ENCODE measurements at places on chromosomes 12 and 14.

DNA sequence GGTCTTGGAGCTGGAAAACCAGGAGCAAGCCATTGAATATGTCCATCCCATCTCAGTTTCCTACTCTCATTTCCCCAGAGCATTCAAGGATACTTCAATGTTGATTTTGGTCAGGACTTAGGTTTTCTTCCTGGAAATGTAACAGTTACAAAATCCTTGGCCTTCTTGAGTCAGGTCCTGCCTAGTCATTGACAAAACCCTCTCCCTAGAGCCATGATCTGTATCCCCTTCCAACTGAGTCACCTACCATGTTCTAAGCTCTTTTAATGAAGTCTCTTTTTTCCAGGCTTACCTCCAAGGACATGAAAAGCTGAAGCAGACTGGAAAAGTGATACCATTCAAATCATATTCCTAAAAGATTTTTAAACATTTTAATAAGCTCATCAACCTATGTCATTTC lies 549.2 kb downstream of the GALC start:
- DNase-seq = no peak

DNA sequence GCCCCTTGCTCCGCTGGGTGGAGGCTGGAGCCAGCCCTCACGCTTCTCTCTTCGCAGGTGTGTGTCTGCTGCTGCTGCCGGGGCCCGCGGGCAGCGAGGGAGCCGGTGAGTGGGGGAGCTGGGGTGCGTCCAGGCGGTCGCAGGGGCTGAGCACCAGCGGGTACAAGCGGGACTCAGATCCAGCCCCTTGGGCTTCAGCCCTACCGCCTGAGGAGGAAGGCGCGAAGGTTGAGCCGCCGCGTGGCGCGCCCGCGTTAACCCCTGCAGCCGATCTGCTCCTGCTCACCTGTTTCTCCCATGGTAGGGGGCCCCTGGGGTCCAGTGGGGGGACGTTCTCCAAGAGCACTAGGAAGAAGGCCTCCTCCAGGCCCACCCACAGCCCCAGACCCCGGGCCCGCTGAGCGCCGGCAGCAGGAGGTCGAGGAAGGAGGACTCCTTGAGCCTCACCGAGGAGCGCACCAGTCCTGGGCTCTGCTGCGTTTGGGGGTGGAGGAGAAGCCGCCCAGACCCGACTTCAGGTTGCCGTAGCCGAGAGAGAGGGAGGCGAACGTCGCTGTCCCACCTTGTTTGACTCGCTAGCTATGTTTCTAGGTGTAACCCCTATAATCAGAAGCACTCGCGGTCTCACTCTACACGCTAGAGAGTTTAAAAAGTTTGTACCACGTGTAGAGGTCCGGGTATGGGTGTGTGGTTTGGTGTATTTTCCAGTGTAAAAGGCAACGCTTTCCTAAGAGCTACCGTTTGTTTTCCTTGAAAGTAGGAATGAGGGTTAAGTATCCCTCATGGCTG lies 834 bp downstream of the COCH start:
- DNase-seq = peak; percentile 64

GRCh38 chr12:95583933-95584332 lies 32.7 kb upstream of the USP44 start:
- DNase-seq = no peak

DNA sequence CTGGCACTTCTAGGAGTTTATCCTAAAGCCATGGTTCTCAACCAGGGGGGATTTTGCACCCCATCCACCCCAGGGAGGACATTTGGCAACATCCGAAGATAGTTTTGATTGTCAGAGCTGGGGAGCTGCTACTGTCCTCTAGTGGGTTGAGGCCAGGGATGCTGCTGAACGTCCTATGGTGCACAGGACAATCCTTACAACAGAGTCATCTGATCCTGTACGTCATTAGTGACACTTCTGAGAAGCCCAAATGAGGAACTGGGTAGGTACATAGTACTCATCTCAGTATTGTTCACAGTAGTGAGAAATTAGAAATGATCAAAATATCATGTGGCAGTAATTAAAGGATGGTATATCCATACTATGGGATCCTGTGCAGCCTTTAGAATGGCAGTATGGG lies 185.1 kb downstream of the CHST11 start:
- no peak for DNase-seq

DNA sequence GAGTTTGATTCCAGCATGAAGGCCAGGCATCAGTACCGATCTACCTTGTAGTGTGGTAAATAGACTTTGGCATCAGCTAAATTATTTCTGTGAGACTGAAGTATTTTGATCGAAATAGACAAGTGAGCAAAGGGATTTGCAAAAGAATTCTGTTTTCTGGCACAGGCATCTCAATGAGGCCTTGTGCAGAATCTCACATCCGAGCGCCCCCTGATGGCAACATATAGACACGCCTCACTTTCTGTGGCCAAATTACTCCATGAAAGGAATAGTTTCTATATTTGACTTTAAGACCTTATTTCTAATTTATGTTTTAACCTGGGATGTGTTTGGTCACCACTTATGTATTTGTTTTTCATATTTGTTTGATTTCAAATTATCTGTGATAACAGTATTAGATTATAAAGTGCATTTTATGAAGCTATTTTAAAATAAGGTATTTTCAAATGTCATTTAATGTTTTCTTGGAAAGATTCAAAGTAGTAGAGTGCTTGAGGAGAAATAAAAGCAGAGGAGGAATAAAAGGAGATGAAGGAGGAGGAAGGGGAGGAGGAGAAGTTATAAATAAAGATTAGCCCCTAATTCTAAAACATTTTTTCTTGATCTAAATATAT lies 731.9 kb downstream of the NRXN3 start:
- peak; percentile 23 for DNase-seq

- DNase-seq = no peak
These were observed 34.5 kb downstream of the VDR start for GRCh38 chr12:47870175-47870781.
